ENCODE measurements at places on chromosomes 11 and 22.
A peak's percentile ranks its signal among the peaks of the same experiment; 100 is the strongest.

DNA sequence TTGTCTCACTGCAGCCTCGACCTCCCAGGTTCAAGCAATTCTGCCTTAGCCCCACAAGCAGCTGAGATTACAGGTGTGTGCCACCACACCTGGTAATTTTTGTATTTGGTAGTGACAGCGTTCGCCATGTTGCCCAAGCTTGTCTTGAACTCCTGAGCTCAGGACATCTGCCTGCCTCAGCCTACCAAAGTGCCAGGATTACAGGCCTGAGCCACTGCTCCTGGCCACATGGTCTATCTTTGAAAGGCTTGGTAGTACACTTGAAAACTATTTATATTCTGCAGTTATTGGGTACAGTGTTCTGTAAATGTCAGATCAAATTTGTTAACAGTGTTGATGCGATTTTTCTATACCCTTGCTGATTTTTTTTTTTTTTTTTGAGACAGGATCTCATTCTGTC lies 9.5 kb downstream of the CRYBA4 start:
- no peak for DNase-seq

- DNase-seq: no peak
Measured at GRCh38 chr22:36727927-36728488, 24.5 kb upstream of the CACNG2 start.

GRCh38 chr11:92152245-92152644 lies 72.4 kb upstream of the FAT3 start:
- no peak for DNase-seq

- peak; percentile 51 for DNase-seq
Measured at GRCh38 chr11:2196970-2197770, 25.6 kb upstream of the TH start.

DNA sequence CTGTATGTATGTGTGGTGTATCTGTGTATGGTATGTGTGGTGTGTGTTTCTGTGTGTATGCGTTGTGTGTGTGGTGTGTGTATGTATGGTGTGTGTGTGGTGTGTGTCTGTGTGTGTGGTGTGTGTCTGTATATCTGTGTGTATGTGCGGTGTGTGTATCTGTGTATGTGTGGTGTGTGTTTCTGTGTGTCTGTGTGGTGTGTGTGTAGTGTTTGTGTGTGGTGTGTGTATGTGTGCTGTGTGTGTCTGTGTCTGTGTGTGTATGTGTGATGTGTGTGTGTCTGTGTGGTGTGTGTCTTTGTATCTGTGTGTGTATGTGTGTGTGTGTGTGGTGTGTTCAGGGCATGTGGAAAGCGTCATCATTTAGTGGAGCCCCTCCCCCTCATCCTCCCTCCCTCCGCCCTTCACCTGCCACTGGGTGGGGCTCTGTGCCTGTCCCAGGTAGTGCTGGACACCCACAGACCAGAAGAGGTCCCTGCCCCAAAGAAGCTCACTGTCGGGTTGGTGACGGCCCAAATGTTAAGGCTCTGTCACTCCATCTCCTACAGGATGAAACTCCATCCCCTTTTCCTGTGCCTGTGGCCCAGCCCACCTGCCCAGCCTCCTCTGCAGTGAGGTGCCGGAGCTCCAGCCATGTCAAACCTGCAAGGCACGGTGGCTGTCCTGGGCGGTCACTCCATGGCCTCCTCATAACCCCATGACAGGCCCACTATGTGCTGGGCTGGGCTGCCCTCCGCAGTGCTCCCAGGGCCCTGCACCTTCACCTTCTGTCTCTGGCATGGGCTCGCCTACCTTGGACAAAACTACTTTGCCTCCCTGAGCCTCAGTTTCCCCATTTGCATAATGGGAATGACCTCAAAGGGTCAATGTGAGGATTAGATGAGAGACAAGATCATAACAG lies 23.4 kb upstream of the SHISAL1 start:
- no peak for DNase-seq

- no peak for DNase-seq
Measured at GRCh38 chr11:59767225-59767611, 12.0 kb downstream of the STX3 start.

- no peak for DNase-seq
Measured at GRCh38 chr11:97107604-97108003, 717.8 kb downstream of the JRKL start.

DNA sequence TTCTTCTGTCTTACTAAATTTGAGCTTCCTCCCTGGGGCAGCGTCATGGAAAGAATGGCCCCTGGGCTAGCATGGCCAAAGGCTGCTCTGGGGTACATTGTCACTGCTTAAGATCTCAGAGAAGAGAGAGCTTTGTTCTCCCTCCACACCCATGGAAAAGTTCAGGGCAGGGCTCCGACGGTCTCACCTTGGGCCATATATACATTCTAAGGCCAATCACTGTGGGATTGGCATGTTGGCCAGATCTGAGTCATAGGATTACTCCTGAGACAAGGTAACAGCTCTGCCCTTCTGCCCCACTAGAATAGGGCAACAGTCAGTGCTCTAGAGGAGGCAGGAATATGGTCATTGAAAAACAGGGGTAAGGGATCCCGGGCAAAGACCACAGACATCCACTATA lies 56.2 kb downstream of the BUD13 start:
- no peak for DNase-seq

GRCh38 chr11:132055296-132055695 lies 684.9 kb downstream of the NTM start:
- DNase-seq: no peak

DNA sequence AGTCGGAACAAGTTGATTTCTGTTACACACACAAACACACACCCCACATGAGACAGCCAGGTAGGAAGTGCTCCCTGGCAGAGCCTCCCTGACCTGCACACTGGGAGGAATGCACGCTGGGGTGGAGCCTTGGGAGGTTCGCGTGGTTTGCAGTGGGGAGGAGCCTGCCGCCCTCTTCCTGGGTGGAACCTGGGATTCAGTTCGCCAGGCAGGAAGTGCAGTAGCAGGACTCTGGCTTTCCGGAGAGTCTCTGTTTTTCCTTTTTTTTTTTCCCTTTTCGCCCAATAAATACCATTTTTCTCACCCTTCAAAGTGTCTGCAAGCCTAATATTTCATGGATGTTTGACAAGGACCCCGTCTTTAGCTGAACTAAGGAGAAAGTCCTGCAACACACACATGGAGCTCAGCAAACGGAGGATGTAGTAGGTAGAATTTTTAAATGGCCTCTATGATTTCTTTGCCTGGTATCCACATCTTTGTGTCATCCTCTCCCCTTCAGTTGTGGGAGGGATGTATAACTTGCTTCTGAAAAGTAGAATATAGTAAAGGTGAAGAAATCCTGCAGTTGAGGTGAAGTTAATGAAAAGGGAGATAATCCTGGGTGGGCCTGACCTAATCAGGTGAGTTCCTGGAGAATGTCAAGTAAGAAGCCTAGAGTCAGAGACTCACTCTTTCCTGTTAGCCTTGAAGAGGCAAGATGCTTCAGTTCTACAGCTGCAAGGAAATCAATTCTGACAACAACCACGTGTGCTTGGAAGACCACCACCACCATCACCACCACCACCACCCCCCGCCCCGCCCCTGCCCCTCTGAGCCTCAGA lies 72.9 kb downstream of the PIWIL4 start:
- no peak for DNase-seq

GRCh38 chr11:130163346-130164220 lies 4.0 kb downstream of the ST14 start:
- DNase-seq: no peak

GRCh38 chr22:31143537-31143936 lies 3.2 kb upstream of the PLA2G3 start:
- DNase-seq: no peak
